Natural killer cell (primary cell): ENCODE measurements at places on chromosomes 13 and 19.

GRCh38 chr13:68506888-68507551 is 1276.9 kb upstream of the PCDH9 start:
- DNase-seq: no peak

DNA sequence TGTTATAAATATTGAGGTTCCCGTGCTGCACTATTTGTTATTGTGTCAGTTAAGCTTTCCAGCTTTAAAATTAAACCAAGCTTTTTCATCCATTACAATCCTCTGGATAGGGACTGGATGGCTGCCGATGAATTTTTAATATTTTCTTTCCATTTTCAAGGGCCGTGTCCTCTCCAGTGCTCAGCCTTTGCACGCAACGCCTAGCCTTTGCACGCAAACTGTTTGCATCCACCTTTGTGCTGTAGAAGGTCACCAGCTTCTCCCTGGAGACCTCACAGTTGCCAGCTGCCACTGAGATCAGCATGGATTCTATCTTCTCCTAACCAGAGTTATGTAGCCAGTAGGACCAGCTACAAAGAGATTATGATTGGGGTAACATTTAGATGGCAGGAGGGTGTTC is 240.5 kb downstream of the SLC7A1 start:
- no peak for DNase-seq

DNA sequence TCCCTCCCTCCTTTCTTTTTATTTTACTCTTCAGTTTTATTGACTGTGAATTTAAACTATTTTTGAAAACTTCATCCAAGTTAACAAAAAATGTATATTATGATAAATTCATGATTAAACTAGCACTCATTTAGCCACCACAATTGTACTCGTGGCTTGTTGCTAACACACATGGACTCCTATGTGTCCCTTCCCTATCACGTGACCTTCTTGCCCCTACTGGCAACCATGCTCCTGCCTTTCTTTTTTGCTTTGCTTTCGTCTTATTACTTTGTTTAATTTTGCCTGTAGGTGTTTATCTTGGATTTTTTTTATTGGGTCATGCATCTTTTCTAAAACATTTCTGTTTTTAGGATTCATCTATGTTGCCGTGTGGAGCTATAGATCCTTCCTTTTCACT is 8.2 kb downstream of the CLC start:
- no peak for DNase-seq

DNA sequence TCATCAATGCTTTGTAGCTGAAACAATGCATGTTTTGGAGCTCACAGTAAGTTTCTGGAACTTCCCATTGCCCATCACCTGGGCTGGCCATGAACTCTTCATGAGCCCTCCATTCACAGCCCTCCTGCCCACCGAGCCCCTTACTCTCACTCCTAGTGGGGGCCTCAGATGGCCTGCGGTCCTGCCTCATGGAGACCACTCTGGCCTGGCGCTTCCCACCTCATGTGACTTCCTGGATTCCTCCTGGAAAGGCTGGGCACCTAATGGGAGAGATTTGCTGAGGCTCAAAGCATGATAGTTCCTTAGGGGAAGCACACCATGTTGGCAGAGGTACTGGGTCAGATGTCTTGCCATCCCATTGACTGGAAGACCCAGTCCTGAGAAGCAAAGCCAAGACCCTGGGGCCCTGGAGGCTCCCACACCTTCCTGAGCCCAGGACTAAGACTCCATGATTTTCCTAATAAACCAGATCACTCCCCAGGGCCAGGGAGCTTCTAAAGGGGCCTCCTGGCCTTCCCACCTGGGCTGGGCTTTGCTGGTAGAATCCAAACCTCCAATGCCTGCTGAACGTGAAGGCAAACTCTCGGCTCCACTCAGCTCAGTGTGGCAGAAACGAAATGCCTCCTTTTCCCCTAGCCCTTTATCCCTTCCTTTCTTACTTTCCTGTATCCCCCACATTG is 49.4 kb upstream of the ZNF536 start:
- DNase-seq: no peak

DNA sequence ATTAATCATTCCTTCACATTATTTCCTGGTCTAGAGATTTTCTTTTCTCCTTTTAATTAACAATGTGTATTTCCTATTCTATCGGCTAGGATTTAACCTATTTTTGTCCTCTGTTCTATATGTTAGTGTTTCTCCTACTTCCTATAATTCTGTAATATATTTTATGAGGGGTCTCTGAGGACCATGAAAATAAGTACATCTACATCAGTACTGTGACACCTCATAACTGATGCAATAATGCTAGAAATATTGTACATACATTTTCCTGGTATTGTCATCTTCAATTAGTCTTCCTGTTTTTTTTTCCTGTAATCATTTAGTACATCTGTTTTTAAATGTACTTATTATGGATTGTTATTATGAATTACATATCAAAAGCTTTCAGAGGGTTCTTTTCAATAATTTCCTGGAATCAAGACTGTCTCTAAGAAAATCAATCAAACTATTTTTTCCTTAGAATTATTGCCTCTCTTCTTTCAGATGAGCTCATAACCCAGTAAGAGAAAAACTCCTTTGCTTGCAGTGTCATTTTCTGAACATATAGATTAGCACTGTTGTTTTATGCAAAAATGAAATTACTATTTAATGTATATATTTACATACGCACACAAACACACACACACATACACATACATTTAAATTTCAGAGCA is 1004.3 kb downstream of the SLITRK5 start:
- DNase-seq: no peak

DNA sequence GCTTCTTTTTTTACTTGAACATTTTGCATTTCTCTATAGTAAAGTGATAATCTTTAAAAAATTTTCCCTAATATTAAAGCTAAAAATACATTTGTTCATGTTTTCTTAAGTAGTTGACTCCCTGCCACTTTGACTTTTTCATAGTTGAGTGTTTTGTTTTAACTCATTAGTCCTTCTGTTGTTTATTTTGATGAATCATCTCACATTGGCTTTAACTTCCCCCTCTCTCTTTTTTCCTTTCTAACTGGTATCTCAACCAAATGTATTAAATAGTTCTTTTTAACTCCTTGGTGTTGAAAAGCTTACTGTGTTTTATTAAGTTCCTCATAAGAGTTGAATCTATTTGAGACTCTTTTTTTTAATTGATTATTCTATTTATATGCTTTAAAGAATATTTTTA is 2.8 kb downstream of the TNFSF13B start:
- no peak for DNase-seq

DNA sequence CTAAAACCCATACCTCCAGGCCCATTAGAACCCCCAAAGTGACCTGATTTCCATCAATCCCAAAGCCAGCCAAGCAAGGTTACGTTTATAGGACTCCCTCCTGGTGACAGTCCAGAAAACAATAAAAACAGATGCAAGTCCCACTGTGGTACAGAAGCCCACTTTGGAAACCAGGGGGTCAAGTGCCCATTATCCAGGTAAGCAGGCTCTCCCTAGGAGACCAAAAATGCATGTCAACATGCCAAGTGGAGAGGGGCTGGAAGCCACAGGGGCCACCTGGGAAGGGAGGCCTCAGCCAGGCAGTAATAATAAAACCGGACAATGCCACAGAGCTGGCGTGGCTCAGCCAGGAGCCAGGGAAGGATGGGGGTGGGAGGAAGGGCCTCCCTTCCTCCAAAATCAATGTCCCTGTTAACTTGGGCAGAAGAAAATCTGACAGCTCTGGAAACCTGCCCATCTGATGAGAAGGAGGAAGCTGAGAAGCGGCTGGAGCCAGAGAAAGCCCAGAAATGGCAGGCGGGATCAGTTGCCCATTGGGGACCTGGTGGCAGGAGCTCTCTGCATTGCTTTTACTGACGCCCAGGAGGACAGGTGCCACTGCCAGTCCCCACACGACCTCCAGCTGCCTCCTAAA is 160.4 kb downstream of the ZIC5 start:
- DNase-seq: no peak
